ENCODE measurements at places on chromosomes 2 and 18.

DNA sequence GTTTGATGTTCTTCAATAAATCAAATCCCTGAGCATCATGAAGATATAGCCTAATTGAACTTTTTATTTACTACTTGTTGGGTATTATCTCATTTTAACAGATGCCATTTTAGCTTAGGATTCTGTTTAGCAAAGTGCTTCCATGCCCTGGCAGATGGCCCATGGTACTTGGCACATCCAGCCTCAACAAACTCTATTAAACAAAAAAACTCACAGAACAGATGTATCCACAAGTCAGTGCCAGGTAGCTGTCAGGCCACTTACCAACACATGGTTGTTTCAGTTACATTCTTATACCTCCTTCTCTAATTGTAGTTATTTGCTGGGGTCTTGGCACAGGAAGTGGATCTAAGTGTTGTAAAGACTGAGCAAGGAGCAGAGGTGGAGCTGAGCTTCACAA is 29.6 kb downstream of the GAD1 start:
- no peak for DNase-seq

- DNase-seq, result no peak
These were observed 2.4 kb downstream of the WDR43 start for GRCh38 chr2:28896906-28897305.

GRCh38 chr2:223941579-223942277 is 3.4 kb downstream of the WDFY1 start:
- DNase-seq, result peak; percentile 57

DNA sequence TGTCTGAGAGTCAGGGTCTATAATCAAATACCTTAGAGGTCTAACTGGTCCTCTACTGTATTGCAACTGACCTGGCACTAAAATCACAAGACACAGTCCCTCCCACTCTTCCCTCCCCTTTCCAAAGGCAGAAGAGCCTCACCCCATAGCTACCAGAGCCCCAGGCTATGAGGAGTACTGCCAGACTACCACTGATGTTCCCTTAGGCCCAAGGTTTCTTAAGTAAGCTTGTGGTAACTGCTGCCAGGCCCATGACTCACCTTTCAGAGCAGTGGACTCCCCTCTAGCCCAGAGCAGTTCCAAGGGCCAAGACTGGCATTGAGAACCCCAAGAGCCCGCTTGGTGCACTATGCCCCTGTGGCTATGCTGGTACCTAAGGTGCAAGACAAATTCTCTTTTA is 1193.4 kb downstream of the DSC3 start:
- DNase-seq, result no peak

- no peak for DNase-seq
These were observed 86.0 kb downstream of the RHOB start for GRCh38 chr2:20532634-20533437.

DNA sequence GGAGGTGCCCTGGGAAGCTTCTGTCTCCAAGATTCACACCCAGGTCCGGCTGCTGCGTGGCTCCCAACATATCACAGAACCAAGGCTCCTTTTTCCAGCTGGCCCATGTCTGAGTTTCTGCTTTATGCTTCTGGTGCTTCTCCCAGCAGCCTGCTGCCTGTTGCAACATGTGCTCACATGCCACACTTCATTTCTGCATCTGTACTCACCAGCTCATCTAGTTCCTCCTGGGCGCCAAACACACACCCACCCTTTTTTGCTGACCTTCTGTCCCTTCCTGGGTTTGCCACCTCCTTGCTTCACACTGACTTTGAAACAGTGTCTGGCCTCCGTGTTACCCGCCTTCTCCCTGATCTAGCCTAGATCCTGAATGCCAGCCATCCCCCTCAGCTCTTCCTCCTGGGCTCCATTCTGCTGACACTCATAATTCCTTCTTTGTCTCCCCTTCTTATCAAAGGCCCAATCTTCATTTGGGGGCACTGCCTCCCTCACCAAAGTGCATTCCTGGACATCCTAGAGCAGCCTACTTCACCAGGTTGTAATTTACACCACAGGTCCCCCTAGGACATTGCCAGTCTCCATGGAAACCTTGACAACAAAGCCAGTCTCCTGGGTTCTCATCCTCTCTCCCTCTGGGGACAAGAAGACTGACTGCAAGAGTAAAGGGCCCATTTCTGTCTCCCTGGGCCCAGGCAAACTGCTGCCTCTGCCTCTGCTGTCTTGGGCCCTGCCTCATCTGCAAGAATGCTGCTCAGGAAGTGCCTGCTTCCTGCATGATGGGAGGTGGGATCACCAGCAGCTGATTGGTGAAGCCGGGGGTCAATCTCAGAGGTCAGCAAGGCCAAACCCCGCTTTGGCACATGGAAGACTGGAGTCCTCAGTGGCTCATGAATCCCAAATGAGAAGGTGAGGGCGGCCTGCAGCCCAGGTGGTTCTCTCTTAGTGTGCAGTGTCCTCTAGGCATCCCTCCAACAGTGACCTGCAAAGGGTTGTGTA is 13.9 kb upstream of the PROM2 start:
- no peak for DNase-seq

GRCh38 chr2:219486380-219486959 is 12.2 kb upstream of the GMPPA start:
- no peak for DNase-seq

DNA sequence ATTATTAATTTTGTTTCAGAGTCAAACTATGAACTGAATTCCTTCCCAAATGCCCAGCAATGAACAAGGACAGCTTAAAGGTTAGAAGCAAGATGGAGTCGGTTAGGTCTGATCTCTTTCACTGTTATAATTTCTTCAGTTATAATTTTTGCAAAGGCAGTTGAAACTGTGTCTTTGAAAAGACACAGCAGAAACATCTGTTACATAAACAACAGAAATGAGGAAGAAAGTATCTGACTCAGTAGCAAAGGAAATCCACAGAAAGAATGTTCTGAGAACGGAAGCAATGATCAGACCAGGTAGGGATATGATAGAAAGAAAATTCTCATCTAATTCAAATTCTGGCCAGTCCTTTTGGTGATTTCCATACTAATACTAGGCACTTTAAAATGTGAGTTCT is 5.2 kb upstream of the RMC1 start:
- no peak for DNase-seq

Data from stimulated activated CD4-positive, alpha-beta T cell treated with anti-CD3 and anti-CD28 coated beads, Interleukin-2, amount 100 ng/mL, for 4 hours (primary cell).